ENCODE measurements at places on chromosomes 7 and 10.

- peak; percentile 66 for DNase-seq
These were observed 13.9 kb downstream of the FKBP6 start for GRCh38 chr7:73341877-73342276.

DNA sequence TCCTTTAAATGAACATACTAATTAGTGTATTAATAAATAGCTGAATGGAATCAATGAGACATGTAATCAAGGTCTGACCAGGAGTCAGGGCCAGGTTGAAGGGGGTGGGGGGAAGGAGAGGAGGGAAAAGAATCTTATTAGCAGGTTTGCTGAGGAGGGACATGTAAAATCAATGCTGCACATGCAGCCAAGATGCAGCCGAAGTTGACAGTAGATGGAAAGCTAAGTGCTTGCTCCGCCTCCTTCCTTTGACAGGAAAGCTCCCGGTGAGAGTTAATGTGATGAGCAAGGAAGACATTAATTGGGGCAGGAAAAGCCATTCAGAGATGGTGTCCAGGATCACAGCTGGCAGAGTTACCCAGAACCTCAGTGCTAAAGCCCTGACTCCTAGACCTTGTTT lies 24.4 kb downstream of the PLXNA4 start:
- DNase-seq, result no peak

GRCh38 chr7:67525588-67525987 lies 529.0 kb downstream of the TYW1 start:
- DNase-seq, result peak; percentile 32

GRCh38 chr7:23514755-23515154 lies 17.0 kb downstream of the TRA2A start:
- DNase-seq, result no peak

DNA sequence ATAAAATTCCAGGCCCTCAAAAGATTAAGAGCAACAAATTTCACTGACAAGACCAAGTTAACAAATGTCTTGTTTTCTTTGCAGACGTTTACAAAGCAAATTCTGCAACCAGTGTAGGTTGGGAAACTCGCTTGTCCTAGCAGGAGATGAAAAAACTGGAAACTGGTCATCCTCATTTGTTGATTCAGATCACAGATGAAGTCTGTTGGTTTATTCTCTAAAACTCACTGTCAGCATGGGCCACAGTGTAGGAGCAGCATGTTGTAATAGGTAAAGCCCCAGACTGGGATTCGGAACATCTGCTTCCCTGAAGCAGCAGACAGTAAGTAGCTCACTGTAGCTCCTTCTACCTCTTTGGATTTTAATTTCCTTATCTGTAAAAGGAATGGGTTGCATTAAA lies 31.5 kb downstream of the PANK1 start:
- DNase-seq, result no peak

DNA sequence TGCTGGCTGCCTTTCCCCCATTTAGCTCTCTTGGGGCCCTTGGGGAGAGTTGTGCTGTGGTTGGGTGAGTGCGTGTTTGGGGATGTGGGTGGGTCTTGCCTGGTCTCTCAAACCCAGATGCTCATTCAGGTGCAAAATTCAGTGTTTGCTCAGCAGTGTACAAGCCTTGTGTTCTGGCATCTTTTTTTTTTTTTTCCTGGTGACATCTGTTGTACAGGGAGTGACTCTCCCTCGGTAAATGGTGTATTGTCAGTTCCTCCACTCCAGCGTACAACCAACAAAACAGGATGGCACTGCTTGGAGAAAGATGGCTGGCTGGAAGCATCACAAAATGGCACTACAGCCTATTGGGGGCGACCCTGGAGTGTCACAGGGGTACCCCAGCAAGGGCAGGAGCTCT lies 75.5 kb downstream of the LRMDA start:
- DNase-seq, result no peak

GRCh38 chr10:91294134-91294906 lies 73.9 kb downstream of the PCGF5 start:
- DNase-seq, result no peak
